ENCODE measurements at places on chromosomes 5 and 9. TPM values are rescaled to one million over a fixed set of nuclear protein-coding genes. Genes with fewer than 3 reads are reported as not detected.

CRHBP gene
- not detected for total RNA-seq

GRCh38 chr5:173258466-173258865 lies 23.5 kb upstream of the NKX2-5 start:
- DNase-seq: no peak

DNA sequence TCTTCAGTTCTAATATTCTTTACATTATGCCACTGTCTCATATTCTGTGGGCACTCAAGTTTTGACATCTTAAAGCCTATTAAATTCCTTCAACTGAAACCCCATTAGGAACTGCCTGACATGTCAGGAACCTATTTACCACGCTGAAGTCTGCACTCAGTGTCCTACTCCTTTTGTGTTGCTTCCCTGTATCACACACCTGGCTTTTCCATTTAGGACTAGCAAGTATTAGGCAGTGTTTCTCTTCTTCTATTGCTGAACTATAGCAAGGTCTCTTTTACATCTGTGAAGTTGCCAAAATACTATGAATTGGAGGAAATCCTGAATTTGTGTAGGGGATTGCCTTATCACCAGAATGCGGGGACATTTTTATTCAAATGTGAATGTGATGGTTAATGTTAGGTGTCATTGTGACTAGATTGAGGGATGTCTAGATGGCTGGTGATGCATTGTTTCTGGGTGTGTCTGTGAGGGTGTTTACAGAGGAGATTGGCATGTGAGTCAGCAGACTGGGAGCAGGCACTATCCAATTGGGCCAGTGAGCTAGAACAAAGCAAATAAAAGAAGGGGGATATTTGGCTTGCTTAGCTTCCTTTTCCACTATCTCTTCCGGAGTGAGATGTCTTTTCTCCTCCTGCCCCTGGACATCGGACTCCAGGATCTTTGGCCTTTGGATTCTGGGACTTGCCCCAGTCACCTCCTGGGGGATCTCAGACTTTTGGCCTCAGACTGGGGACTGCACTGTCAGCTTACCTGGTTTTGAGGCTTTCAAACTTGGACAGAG lies 21.2 kb upstream of the VCAN start:
- no peak for DNase-seq

- no peak for DNase-seq
These were observed 441.2 kb upstream of the CHD1 start for GRCh38 chr5:99369797-99370593.

PCDHB13 gene
- total RNA-seq: 1.1 TPM

DNA sequence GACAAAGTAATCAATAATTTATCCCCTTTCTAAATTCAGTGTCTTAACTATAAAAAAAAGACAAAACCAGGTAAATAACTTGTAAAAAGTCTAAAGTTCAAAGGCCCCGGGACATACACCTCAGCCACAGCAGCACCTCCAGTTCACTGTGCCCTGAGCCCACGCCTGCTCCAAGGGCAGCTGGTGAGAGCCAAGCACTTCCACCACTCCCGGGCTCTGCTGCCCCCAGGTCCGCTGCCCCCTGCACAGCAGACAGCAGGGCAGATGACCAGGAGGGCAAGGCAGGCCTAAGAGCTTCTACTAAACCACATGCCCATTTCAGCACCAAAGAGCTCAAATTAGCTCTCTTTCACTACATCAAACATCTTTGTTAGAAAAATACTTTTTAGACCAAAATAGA lies 91.9 kb downstream of the CAMSAP1 start:
- no peak for DNase-seq

ACOT12 gene
- total RNA-seq: not detected

C5orf52 gene
- not detected for total RNA-seq

DNA sequence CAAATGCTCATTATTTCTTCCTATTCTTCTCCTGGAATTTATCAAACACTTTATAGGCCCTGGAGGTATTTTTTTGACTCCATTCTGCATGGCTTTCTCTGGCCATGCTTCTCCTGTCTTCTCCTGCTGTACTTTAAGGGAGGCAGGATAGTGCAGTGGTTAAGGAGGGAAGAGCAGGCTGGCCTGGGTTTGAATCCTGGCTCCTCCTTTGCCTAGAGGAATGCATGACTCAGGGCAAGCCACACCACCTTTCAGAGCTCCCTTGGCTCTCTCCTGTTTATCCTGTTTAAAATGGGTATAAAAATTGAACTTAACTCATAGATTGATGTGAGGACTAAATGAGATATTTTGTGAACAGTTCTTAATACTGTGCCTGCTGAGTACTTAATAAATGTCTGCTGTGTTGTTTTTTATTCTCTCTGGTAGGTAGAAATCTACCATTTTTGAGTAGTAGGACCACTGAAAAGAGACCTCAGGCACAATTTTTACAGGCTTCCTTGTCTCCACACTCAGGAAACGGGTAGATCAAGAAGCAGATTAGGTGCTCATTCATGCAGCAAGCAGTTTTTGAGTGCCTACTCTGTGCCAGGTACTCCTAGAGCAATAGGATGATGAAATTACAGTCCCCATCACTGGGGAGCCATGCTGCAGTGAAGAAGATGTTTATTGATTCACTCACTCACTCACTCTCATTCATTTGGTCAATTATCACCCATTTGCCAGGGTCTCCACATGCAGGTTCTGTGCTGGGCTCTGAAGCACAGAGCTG lies 32.7 kb upstream of the ARAP3 start:
- no peak for DNase-seq

EIF4E1B gene
- not detected for total RNA-seq

DNA sequence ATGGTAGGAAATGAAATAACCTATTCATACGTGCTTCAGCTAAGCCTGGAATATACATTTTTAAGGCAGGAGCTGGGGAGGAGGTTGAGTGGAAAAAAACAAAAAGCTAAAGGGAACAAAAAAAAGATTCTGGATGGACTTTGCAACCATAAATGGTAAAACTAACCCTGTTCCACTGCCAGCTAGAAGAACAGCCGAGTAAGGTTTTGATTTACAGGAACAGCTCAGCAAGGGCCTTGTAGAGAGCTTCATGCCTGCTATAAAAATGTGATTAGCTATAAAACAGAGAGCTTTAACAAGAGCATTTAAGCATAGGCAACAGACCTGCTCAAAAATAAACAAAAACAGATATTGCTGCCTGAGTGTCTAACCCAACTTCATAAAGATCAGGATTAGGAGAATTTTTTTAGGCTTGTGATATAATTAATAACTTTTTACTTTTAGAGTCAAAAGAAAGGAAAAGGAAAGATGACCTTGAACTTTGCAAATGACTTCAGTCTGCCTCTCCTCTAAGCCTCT lies 194.8 kb downstream of the FBXL7 start:
- no peak for DNase-seq

DNA sequence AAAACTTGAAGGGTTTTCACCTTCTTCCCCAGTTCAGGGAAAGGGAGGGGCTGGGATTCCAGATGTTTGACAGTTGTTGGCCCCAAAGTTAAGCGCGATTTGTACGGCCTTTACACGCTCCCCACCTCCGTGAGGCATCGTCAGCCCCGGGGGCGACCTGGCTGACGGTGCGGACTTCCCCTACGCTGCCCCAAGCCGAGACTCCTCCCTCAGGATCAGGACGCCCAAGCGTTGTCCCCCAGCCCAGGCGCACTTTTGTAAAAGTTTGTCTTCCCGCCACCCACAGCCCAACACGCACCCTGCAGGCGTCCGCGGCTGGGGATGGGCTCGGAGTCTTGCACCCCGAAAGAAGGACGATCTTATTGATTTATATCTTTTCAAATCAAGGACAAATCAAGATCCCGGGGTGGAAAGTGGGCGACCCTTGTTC lies 713 bp downstream of the MOB3B start:
- no peak for DNase-seq

DNA sequence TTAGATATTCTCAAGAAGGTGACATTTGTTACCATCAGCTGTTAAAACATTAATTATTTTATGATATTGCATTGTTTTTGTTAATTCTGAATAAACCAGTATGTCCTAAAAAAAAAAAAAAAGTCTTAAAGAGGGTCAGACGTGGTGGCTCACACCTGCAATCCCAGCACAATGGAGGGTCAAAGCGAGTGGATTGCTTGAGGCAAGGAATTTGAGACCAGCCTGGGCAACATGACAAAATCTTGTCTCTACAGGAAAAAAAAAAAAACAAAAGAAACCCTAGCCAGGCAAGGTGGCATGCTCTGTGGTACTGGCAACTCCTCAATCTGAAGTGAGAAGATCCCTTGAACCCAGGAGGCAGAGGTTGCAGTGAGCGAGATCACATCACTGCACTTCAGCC lies 46.8 kb downstream of the CYLC2 start:
- DNase-seq: no peak

All from A172 (cell line).